ENCODE measurements at places on chromosomes 5 and 9.

DNA sequence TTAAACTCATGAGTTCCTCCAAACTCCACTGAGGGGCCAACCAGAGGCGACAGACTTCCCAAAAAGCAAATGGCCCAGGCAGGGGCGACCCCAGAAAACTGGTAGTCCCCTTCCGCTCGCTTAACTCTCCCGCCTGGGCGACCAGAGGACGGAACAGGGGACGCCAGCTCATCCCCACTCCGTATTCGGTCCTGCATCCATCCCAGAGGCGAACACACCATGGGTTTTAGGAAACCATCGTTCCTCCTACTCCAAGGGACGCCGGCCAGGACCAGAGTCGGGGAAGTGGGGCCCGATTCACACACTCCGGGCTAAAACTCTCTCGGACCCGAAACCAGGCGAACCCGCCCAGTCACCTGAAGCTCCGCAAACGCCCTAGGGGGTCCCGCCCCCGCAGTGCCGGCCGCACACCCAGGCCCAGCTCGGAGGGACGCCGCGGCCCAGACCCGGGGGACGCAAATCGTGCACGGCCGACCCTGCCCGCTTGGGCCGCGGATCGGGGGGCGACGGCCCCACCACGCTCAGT lies 478 bp downstream of the TEX10 start:
- no peak for DNase-seq

DNA sequence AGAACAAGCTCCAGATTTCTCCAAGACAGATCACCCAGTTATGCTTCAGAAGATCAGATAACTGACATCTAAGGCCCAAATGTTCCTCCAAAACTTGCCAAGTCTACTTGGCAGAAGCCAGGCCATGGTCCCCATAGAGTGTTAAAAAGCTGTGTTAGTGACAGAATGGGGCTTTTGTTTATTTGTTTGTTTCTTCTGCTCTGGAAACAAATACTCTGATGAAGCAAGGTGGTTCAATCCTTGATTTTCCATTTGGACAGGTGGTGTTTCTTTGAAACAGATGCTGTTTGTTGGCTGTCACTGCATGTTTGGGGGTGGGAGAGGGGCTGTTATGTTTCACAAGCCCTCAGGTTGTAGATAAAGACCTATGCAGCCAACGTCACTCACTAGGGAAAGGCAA lies 264.0 kb downstream of the FAM114A2 start:
- DNase-seq, result no peak

GRCh38 chr5:7828269-7828668 lies 22.7 kb downstream of the CFAP90 start:
- DNase-seq, result peak; percentile 15

DNA sequence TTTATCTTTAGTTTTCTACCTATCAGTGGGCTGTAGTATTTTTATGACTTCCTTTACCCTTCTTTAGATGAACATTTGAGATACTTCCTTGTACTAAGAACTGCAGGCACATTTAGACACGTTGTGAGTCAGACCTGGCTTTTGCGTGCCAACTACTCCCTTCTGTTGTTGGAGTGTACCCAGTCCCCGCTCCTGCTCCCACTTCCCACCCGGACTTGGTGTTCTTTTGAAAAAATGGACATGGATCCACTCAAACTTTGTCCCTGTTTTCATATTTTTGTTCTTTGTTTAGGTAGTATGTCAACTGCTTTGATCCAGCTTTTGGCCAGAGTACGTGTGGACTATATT lies 60.7 kb downstream of the PARP8 start:
- DNase-seq, result no peak

GRCh38 chr5:148665431-148665830 lies 11.1 kb upstream of the HTR4 start:
- no peak for DNase-seq

DNA sequence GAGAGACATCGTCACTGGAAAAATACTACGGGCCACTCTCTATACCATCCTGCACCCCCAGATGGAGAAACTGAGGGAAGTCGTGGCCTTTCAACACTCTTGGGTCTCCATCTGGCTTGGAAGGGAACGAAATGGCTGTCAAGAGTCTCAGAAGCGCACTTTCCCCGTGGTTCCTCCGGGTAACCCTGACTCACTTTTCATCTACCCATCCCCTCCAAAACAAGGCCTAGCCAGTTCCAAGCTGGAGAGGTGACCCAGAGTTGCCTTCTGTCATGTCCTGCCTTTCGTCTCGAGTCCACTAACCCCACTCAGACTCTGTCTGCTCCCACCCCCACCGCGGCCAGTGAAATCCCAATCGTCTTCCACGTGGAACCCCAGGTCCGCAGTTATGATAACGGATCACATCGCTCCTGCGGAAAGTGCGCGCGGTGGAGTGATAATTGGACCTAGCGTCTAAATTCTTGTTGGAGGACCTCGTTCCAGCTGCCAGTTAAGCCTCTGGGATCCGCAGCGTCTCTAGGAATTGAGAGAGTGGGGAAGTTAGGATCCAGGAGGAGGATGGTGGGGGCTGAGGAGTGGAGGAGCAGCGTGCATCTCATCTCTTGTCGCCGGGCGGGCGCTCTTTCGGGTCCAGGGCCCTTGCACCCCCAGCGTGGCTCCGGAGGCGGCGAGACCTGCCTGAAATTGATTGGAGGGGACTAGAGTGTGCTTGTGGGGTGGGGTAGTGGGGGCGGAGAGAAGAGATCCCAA lies 4.6 kb downstream of the CDKN2A start:
- no peak for DNase-seq

- DNase-seq, result no peak
Measured at GRCh38 chr9:121915304-121915625, 177.8 kb downstream of the TTLL11 start.

- no peak for DNase-seq
Measured at GRCh38 chr9:76943054-76943453, 37.1 kb upstream of the PRUNE2 start.

DNA sequence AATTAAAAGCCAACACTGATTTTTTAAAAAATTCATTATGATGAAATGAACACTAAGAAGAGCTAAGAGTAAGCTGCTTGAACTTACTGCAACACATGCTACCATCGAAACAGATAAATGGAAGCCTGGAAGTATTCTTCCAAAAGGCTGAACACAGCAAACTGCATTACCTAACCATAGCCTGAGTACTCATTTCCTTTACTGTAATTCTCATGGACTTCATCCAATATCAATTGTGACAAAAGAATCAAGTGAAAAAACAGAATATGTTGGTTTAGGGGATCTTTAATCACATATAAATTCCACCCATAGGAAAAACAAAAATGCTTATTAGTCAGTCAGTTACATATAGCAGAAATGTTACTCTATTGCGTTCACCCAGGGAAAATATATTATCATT lies 68.5 kb downstream of the DROSHA start:
- DNase-seq, result no peak

DNA sequence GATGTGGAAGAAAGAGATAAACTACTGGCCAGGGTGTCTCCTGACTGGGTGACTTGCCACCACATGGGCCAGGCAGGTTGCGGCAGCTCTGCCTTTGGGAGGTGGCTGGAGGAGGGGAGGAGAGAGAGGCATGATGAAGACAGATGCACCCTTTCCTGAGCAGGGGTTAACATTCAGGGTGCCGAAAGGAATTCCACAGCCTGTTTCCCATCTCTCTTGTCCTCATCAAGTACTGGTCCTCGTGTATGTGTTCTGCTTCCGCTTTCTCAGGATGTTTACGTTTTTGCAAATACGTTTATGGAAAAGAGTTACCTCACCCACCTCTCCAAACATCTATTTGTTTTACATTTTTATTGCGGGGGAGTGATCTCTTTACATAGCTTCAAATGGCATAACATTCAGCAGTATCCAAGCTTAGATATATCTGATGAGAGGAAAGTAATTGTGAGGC lies 73.4 kb downstream of the C9orf85 start:
- no peak for DNase-seq

Measured in SHP77 (cell line).